ENCODE measurements at places on chromosomes 1 and 21.

DNA sequence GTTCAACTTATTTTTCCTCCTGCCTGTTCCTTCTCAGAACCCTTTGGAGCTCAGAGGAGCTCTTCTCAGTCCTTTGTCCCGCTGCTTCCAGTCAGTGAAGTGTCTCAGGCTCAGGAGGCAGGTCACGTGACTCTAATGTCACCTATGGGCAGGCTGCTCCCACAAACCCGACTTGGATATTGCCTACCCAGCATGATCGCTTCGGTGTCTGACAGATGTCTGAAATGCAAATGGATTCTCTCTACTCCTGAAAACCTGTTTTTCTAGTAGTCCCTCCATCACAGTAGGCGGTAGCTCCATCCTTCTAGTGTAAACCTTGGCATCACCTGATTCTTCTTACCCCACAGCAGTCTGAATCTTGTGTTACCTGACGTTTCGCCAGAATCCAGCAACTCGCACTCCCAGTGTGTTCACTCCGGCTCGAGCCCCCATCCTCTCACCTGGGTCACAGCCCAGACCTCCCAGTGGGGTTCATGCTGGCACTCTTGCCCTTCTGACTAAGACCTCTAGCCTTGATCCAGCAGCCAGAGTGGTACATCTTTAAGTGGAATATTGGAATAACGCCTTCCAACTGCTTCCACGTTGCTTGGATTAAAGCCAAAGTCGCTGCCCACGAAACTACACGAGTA lies 5.4 kb downstream of the PADI6 start:
- DNase-seq = no peak

- peak; percentile 54 for DNase-seq
These were observed 155.1 kb upstream of the DNAH14 start for GRCh38 chr1:224774378-224774777.

DNA sequence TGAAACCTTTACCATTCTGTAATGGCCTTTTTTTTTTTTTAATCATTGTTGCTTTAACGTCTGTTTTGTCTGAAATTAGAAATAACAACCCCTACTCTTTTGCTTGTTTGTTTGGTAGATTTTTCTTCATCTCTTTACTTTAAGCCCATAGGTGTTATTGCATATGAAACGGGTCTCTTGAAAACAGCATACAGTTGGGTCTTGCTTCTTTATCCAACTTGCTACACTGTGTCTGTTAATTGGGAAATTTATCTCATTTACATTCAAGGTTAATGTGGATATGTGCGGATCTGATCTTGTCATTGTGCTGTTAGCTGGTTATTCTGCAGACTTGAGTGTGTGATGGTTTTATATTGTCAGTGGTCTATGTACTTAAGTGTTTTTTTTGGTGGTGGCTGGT lies 78.9 kb upstream of the COP1 start:
- DNase-seq = no peak

GRCh38 chr1:39663559-39663958 lies 8.3 kb downstream of the NT5C1A start:
- no peak for DNase-seq

- peak; percentile 64 for DNase-seq
These were observed 99.4 kb downstream of the KCNJ15 start for GRCh38 chr21:38355992-38356781.
